Cortex of kidney (tissue), 1 donor: ENCODE measurements at places on chromosomes 3 and 15.

DNA sequence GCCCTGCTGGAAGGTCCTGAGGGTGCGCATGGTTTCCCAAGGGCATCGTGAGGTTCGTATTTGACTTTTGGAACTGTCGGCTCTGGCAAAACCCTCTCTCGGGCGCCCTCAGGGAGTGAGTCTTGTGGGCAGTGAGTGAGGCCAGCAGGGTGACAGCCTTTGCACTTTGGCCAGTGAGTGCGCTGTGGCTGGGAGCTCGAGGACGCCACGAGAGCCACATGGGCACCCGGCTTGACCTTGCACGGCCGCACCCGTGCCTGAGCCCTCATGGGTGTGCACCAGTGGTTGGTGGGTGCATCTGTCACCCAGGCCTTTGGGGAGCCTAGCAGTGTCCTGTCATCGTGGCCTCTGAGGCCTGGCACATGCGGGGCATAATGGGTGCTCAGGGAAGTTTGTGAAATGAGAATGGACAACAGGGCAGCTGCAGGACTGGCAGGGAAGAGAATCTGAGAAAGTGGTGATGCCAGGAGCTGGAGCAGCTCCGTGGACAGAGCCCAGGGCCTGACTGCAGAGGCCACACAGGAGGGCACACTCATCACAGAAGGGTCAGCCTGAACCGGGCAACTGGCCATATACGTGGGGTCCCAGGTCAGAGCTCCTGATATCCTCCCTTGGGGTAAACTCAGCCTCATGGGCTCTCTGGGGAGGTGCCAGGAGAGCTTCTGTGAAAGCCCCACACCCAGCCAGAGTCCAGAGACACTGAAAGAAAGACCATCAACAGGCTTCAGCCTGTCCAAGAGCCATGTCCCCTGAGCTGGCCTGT lies 30.4 kb upstream of the SNRPA1 start:
- DNase-seq: no peak

- no peak for DNase-seq
Measured at GRCh38 chr15:96735632-96736240, 405.2 kb downstream of the NR2F2 start.

DNA sequence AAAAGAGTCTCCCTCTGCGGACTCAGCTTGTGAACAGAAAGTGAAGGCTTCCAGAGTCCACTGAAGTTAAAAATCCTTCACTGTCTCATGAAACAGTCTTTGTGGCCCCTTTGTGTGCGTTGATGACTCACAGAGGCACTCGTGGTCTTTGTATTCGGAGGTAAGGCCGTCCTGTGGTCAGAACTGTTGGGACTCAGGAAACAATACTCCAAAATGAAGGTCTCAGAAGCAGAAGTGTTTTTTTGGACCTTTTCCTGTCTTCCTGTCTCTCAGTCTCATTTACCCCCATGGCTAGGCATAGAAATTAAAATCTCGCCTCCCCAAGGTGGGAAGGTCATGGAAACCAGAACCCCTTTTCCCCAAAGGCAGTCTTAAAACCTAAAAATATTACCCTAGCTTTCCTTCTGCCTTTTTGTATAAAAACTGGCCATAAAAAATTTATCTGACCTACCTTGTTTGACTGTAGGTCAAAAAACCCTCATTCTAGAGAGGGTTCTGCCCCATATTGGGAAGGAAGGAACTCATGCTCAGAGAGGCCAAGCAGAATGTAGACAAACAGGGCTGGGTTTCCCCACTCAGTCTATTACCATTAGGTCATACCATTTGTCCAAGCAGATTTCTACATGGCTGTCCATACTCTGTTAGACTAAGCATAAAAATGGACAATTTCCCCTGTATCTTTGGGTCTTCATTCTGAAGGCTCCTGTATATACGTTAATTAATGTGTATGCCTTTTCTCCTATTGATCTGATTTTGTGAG lies 19.1 kb upstream of the EPB42 start:
- no peak for DNase-seq

DNA sequence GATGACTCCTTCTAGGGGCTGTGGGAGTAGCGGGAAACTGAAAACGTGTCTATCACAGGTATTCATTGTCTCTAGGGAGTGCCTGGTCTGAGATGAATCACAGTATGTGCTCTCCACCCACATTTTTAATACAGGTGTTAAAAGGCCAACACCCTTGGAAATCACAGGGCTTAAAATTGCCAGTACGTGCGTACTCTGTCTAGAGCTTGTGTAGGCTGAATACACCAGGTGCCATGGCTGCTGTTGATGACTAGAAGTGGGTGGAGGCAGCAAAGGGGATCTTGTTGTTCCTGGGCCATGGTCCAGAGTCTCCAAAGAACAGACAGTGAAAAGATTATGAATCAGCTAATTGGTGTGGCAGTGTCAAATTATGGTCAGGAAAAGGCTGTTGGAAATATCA lies 35.1 kb upstream of the P3H2 start:
- no peak for DNase-seq

- no peak for DNase-seq
Measured at GRCh38 chr3:161672478-161672877, 175.9 kb downstream of the OTOL1 start.

DNA sequence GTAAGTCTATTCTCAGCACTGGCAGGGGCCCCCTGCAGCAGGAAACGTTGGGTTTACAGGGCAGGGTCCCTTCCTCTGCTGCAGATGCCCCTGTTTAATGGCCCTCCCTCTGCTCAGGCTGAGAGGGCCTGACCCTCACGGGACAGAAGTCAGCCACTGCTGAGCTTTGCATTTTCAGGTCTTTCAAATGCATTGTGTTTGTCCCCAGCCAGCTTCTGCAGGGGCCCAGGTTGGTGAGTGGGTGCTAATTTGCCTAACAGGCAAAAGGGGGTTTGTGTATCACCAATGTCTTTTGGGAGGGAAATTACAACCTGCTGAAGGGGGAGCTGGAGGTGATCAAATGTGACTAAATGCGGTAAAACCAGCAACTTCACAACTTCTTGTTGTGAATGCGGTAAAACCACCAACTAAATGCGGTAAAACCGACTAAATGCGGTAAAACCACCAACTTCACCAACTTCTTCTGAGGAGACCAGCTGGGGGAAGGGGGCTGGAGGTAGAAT lies 44.8 kb upstream of the UBE2E1 start:
- DNase-seq: no peak

- no peak for DNase-seq
Measured at GRCh38 chr3:37745076-37745475, 116.6 kb upstream of the CTDSPL start.
